ENCODE measurements at places on chromosomes 7 and 10.

DNA sequence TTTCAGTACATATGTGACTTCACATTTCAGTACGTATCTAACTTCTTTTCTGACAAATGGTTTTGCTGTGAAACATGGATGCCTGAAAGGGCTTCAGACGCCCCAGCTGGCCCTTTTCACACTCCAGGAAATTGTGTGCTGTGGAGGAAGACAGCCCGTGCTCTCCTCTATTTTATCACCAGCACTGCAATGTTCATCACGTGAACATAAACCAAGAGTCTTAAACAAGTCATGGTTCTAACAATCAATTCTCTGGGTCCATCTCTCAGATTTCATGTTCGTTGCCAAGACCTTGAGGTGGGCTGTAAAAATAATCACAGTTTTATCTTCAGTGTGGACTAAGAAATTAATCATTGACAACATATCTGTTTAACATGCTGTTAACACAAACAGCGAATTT lies 141.2 kb downstream of the WDR37 start:
- DNase-seq, result no peak

GRCh38 chr10:34661580-34661979 lies 153.5 kb downstream of the PARD3 start:
- DNase-seq, result no peak

- no peak for DNase-seq
Observed at GRCh38 chr7:77399816-77400215, 16.3 kb downstream of the GSAP start.

DNA sequence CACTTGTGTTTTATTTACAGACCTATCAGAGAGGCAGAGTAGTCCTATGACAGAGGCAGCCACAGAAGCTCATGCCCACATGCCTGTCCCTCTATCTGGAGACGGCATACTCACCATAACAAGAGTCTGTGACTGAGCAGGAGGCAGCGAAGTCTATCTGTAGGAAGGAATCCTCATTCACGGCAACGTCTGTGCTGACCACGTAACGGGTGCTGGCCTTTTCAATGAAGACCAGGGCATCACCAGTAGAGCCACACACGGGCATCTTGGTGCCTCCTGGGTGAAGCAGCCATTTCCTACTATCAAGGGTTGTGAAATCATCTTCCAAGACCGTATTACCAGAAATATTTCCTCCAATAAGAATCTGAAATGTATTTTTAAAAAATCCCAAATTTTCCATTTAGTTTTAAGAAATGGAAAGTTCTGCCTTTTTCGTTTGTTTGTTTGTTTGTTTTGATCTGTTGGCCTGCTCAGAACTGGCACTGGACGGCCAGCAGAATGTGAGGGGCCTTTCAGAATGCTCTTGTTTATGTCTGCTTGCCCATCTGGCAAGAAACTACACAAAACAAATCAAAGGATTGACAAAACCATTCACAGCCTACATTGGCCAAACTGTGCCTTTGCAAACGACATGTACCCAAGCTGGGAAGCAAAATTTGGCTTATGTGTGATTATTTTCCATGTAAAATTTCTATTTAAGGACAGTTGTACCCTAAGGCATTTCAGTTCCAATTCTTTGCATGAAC lies 93.1 kb upstream of the SLC26A5 start:
- no peak for DNase-seq

GRCh38 chr10:61708846-61709245 lies 46.1 kb downstream of the CABCOCO1 start:
- no peak for DNase-seq

- no peak for DNase-seq
Observed at GRCh38 chr10:3786295-3787015, 1.4 kb upstream of the KLF6 start.

GRCh38 chr10:105075031-105075430 lies 433.9 kb downstream of the SORCS3 start:
- DNase-seq, result no peak

DNA sequence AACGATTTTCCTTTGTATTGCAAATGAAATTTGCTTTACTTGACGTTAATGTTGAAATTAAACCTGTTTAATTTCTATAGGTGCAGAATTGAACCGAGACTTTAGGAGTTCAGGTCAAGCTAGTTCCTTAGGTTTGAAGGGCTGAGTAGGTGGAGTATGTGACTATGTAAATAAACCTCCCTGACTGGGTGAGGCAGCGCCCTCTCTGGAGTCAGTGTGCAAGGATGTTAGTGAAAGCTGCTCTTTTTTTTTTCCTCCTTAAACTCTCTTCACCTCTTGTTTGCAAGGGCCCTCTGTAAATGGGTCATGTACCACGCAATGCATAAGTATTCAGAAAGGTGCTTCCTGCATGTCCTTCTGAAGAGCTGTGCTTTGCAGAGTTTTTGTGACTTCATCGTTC lies 33.8 kb downstream of the GALNT17 start:
- DNase-seq, result no peak

- DNase-seq, result no peak
Observed at GRCh38 chr10:33272635-33273034, 61.8 kb downstream of the NRP1 start.

DNA sequence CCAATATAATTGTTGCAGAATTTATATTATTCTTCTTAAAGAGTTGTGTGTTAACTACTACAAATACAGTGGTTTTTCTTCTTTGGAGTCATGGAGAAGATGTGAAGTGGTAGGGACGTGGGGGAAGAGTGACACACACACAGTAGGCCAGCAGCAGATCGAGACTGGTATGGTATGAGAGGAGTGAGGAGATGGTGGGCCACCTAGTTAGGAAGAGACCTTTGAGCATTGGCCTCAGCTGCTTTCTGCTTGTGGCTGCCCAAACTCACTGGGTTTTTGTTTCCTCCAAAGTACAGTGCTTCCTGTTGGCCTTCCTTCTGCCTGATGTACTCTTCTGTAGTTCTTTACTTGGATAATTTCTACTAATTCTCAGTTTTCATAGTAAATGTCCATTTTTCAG lies 14.6 kb downstream of the VCL start:
- DNase-seq, result no peak

GRCh38 chr7:100167912-100168323 lies 499 bp downstream of the GAL3ST4 start:
- no peak for DNase-seq

DNA sequence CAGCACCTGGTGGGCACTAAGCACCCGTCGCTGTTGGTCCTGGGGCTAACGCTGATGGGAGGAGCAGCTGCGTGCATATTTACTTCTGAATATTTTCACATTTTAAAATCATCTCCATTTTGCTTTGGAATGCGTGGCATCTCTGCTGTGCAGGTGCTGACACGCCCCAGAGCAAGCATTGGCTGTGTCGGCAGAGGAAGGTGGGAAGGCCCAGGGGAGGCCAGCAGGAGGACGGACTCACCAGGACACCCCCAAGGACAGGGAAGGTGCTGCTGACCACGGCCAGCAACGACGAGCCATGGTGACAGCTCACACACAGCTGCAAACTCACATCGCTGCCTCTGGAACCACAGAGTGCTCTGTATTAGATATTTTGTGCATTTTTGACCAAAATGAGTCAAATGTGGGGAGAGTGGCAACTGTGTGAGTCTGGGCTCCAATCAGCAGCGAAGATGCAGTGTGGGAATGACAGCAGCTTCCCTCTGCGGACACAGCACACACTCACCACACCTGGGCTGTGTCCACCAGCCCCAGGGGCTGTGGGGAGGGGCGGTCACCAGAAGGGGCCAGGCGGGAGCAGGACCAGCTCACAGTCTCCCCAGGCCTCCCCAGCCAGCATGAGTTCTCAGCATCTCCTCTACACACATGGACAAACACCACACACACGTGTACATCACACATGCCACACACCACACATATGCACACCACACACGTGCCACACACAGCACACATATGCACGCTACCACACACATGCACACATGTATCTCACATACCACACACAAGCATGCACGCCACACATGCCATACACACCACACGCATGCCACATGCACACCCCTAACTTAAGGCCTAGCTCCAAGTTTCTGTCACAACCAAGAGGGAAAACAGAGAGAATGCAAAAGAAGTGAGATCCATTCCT lies 58.2 kb downstream of the PTPRN2 start:
- DNase-seq, result no peak

GRCh38 chr10:74047304-74047703 lies 49.4 kb downstream of the VCL start:
- no peak for DNase-seq

- no peak for DNase-seq
Observed at GRCh38 chr7:31190906-31191305, 138.8 kb downstream of the ADCYAP1R1 start.

GRCh38 chr10:80324891-80325364 lies 31.6 kb downstream of the DYDC1 start:
- DNase-seq, result no peak
